ENCODE measurements at places on chromosomes 2 and 18. TPM values are rescaled to one million over a fixed set of nuclear protein-coding genes. Genes with fewer than 3 reads are reported as not detected.

DNA sequence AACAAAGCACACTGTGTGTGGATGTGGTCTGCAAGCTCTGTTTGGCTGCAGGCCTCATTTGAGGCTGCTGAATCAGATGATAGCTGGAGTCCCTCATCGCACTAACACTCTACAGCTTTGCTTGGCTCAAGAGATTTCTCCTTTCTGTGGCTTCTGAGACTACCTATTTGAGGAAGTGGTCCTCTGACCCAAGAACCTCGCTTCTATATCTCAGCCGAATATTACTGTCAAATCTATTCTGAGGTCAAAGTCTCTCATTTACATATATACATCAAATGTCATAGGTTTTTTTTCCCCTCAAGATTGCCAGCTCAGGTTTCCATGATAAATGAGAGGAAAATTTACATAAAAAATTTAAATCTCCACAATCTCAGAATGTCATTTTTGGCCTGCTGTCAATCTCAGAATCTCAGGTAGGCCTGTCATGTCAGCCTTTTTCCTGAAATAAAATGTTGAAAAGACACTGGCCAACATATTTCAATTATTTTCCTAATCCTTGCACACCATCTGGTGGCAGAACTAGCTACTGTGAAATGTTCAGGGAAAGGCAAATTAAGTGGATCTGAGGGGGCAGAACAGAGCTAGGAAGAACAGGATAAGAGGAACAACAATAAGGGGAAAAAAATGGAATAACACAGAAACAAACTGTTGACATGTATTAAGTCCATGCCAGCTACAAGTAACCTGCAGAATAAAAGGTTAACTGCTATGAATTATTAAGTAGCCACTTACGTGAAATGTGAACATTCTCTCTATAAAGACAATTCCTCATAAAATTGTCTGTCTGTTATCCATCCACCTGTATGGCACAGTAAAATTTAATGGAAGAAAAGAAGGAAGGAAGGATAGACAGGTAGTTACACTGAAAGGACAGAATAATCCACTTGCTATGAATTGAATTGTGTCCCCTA is 39.3 kb downstream of the AP1S3 start:
- no peak for DNase-seq
- no peaks in the 10 kb centered on the region for H3K27me3 ChIP-seq
- H3K27ac ChIP-seq = no peak overlapping the region
- no peaks in the 10 kb centered on the region for H3K36me3 ChIP-seq
- H3K4me3 ChIP-seq = no peak overlapping the region
- H3K4me1 ChIP-seq = no peaks in the 10 kb centered on the region

Gene ASXL2
- 2.6 TPM for polyA plus RNA-seq

Gene GPR35
- polyA plus RNA-seq = 1.7 TPM

Gene COLEC11
- 34.6 TPM for polyA plus RNA-seq

- no peak for DNase-seq
- no peak overlapping the region for H3K4me3 ChIP-seq
- H3K27me3 ChIP-seq = no peaks in the 10 kb centered on the region
- peaks cover 13% of the 10 kb centered on the region for H3K4me1 ChIP-seq
These were observed 75.3 kb downstream of the CABYR start for GRCh38 chr18:24214144-24214543.

Gene LRPPRC
- polyA plus RNA-seq = 71.3 TPM

Gene RGPD4
- not detected for polyA plus RNA-seq

DNA sequence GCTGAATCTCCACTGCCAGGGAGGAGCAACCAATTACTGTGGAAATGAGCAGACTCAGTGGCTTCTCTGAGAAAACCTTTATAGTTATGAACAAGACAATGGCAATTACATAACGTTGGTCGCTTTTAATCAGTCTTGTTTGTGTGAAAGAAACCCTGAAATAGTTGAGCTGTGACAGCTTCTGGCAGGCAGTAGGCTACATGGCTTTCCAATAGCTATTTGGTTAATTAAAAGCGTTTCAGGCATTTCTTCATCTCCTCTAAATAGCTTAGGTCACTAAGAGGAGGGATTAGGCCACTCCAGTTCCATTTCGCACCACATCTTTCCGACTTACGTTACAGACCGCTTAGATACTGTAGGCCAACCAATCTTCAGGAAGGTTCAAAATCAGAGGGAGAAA is 794.4 kb upstream of the ID2 start:
- no peaks in the 10 kb centered on the region for H3K36me3 ChIP-seq
- no peak for DNase-seq
- no peak overlapping the region for H3K4me3 ChIP-seq
- H3K4me1 ChIP-seq = no peaks in the 10 kb centered on the region

Gene VIT
- 0.15 TPM for polyA plus RNA-seq

- H3K4me3 ChIP-seq = peak overlapping the region; percentile 89
- H3K27me3 ChIP-seq = no peaks in the 10 kb centered on the region
- DNase-seq = no peak
- peak overlapping the region; percentile 87 for H3K27ac ChIP-seq
- H3K36me3 ChIP-seq = peaks cover 17% of the 10 kb centered on the region
- peaks cover 13% of the 10 kb centered on the region for H3K4me1 ChIP-seq
These were observed 815 bp downstream of the CEBPZ start for GRCh38 chr2:37230581-37230980.

DNA sequence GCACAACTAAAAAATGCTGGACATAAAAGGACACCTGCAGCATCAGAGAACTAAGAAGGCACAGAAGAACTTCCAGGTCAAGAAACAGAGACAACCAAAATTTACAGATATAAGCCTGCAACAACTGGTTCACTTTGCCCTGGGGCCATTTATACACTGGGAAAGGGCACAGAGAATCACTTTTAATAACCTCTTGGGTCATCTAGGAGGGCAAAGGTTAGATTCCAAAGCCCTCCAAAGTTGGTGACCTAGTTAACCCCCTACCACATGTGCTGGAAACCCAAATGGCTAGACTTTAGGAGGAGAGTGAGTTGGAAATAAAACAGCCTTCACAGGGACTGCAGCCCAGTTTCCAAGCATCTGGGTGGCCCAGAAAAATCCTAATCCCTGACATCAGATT is 3.3 kb downstream of the RNU4ATAC start:
- no peaks in the 10 kb centered on the region for H3K27me3 ChIP-seq
- no peak for DNase-seq
- H3K27ac ChIP-seq = no peak overlapping the region
- H3K4me1 ChIP-seq = peaks cover 16% of the 10 kb centered on the region
- H3K4me3 ChIP-seq = no peak overlapping the region
- H3K36me3 ChIP-seq = no peaks in the 10 kb centered on the region

- no peak overlapping the region for H3K27ac ChIP-seq
- H3K27me3 ChIP-seq = peaks cover 3% of the 10 kb centered on the region
- H3K36me3 ChIP-seq = no peaks in the 10 kb centered on the region
- H3K4me3 ChIP-seq = no peak overlapping the region
- no peak for DNase-seq
- no peaks in the 10 kb centered on the region for H3K4me1 ChIP-seq
These were observed 312.0 kb downstream of the CELF4 start for GRCh38 chr18:37253394-37254235.

Gene ERMN
- 0.11 TPM for polyA plus RNA-seq

Gene TUBA4A
- 156 TPM for polyA plus RNA-seq

Gene ZNF512
- polyA plus RNA-seq = 15.1 TPM

Gene CCBE1
- 1.8 TPM for polyA plus RNA-seq

Gene HOXD9
- polyA plus RNA-seq = 36.4 TPM

Gene TMEM37
- polyA plus RNA-seq = 221 TPM

DNA sequence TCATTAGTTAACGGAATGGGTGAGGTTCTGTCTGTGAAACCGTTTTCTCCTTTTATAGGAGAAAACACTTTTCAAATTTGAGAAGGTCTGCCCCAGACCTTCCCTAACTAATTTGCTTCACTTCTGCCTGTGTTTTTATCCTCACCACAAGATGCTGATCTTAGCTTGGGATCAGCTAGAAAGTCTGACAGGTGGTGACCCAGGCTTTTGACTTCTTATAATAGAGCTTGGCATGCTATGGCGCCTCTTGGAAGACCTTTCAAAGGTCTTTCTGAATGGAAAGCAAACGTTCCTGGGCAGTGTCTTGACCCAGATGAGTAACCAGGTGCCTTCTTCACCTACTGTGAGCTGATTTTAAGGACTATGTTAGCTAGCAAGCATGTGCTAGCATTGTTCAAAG is 91.4 kb downstream of the LYPD6 start:
- no peak overlapping the region for H3K27ac ChIP-seq
- no peaks in the 10 kb centered on the region for H3K36me3 ChIP-seq
- no peaks in the 10 kb centered on the region for H3K4me1 ChIP-seq
- DNase-seq = no peak
- H3K27me3 ChIP-seq = no peaks in the 10 kb centered on the region

- H3K27me3 ChIP-seq = no peaks in the 10 kb centered on the region
- H3K4me3 ChIP-seq = no peak overlapping the region
- no peaks in the 10 kb centered on the region for H3K36me3 ChIP-seq
These were observed 27.2 kb upstream of the NT5DC4 start for GRCh38 chr2:112693596-112693995.

All from kidney (tissue), 22 donors.